ENCODE measurements at places on chromosomes 7 and 10.

GRCh38 chr10:117804470-117805011, 242.2 kb downstream of the RAB11FIP2 start:
- DNase-seq: no peak

GRCh38 chr10:118771976-118772375, 17.2 kb upstream of the CACUL1 start:
- DNase-seq: no peak

DNA sequence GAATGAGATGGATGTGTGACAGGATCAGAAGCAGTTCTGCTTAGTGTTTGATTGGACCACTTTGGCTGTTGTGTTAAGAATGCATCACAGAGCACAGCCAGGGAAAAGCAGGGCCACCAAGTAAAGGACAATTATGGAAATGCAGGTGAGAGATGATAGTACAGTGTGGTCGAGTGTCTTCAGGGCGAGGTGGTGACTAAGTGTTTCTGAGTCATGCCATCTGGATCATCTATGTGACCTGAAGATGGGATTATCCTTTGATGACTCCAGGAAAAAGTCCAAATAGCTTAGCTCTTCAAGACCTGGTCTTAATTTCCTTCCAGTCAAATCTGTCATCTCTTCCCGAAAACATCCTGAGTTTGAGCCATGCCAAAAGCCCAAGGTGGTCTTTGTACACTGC, 523.2 kb upstream of the IGFBP3 start:
- no peak for DNase-seq

DNA sequence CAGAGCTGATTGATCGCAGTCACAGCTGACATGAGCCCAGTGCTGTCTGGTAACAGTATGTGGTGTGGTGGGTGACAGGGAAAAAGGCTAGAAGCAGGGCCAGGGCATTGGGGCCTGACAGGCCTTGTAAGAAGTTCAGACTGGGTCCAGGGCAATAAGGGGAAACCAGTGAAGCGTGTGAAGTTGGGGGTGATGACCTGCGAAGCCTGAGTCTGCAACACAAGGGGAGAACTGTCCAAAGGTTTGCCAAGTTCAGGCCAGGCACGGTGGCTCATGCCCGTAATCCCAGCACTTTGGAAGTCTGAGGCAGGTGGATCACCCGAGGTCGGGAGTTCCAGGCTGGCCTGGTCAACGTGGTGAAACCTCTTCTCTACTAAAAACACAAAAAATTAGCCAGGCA, 983.9 kb upstream of the ZNF722 start:
- DNase-seq: no peak

- no peak for DNase-seq
Measured at GRCh38 chr7:99621271-99621670, 4.5 kb downstream of the ZSCAN25 start.

GRCh38 chr7:143885951-143886350, 16.0 kb downstream of the TCAF1 start:
- no peak for DNase-seq

- DNase-seq: no peak
Measured at GRCh38 chr7:137717045-137717444, 129.7 kb downstream of the DGKI start.
